ENCODE measurements at places on chromosomes 2 and 18. TPM values are rescaled to one million over a fixed set of nuclear protein-coding genes. Genes with fewer than 3 reads are reported as not detected.

HOXD8 gene
- total RNA-seq: not detected

NT5DC4 gene
- 0.07 TPM for total RNA-seq

MERTK gene
- total RNA-seq: 1.4 TPM

PARD3B gene
- total RNA-seq: 3.0 TPM

Measured in nasal cavity respiratory epithelium epithelial cell of viscerocranial mucosa (primary cell).